Suppressor macrophage treated with lipopolysaccharide for 1 hour (primary cell): ENCODE measurements at places on chromosomes 12 and 14.

DNA sequence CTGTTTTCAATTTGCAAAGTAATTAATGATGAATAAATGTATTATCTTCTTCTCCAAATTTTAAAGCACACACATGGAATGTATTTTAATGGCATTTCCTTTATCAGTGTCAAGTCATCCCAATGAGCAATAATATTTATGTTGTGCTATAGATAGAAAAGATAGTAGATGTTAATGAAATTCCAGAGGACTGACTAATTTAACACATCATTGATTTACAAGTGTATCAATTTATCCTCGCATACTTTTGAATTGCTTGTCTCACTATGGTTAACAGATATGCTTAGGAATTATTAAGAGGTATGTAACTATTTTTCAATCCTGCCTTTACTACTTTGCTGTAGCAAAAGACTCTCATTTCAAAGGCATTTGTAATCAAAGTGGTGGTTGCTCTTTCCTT lies 842.9 kb downstream of the SLC6A15 start:
- no peak for DNase-seq

GRCh38 chr14:41604721-41605531 lies 1.8 kb upstream of the LRFN5 start:
- no peak for DNase-seq

DNA sequence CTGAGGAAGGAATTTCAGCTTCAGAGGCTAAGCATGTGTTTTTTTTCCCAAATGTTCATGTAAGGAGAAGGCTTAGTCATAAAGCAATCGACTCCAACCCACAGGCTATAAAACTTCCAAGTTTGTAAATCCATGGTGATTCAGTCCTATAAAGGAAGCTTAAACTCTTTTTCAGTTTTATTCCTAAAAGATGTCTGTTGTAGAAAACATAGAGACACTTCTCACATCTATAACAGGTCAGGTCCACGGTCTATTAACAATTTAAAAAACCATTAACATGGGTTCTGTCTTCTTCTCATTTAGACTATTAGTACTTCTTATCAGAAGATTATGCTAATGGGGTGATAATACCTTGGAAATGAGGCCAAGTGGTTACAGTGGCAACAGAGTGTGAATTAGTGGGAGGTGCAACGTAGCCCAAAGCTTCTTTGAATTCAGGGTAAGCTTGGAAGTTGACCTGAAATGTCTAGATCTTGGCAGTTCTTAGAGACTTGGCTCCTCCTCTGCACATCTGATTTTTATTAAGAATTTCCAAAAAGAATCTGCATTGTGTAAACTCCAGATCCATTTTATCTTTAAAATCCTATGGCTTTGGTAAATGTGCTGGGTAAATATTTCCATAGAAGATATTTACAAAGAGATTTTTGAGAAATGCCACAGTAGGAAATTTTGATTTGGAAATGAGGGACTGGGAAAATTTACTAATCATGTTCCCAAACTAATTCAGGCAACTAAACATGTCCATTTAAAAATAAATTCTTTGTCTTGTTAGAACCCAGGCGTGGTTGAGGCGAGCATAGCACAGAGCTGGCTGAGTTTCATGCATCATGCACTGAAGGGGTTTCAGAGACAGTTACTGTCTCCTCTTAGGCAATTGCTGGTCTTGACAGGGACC lies 86.4 kb downstream of the EML1 start:
- DNase-seq: no peak

- DNase-seq: no peak
Observed at GRCh38 chr12:106433055-106433454, 75.5 kb downstream of the POLR3B start.

DNA sequence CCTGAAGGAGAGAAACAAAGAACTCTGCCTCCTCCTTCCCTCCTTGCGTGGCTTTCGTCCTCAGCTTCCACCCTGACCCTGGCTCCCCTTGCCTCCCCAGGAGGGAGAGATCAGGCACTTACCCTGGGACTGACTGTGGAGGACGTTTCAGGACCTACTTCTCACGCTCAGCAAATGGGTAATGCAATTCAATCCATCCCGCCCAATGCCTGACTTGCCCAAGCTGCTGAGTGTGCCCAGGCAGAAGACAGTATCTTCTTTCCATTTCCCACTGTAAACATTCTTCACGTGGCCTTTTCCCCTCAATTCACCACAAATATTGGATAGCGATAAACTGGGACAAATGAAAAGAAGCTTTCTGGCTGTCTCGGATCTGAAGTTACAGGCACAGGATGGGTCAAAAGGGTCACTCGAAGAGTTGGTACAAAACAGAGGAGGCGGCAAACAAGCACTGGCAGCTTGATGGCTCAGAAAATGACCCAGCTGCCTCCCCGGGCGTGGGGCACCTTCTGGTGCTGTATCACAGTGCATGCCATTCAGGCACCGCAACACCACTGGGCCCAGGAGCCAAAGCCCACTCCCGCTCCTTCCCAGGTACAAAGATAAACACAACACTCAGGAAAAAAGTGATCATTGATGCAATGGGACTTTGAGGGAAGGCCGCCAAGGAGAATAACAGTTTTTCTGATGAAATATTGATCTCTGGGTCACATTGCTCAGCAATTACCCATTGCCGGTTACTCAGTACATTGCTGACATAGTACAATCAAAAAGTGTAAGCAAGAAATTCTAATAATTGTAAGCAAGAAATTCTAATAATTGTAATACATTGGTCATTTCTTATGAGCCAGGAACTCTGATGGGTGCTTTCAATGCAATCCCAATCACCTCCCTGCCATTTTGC lies 65.8 kb downstream of the TRIM9 start:
- no peak for DNase-seq

GRCh38 chr12:70367258-70368141 lies 1.4 kb downstream of the KCNMB4 start:
- DNase-seq: no peak

- DNase-seq: peak; percentile 18
Observed at GRCh38 chr12:51217133-51217967, 512 bp downstream of the POU6F1 start.

DNA sequence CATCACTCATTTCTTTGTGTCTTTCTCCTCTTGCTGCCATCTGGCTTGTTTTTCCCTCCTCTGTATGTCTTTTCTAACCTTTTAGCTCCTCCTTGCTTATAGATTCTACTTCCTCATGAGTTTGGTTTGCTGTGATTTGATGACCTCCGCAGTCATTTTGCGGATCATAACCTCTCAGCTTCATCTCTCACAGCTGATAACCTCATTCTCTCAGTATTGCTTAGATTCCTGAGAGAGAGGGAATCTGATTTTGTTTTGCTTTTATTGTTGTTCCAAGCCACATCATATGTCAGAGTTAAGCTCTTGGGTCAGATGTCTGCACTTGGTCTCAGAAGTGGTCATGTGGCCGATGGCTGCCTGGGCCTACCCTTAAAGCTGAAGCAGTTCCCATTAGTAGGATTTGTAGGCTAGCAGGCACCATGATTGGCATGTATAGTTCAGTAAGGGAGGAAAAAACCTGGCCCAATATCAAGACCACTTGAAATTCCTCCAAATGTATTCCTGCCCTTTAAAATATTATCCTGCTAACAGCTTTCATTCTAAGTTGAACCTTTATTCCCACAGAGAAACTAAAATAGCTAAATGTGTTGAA lies 13.5 kb downstream of the ZNF664 start:
- no peak for DNase-seq

DNA sequence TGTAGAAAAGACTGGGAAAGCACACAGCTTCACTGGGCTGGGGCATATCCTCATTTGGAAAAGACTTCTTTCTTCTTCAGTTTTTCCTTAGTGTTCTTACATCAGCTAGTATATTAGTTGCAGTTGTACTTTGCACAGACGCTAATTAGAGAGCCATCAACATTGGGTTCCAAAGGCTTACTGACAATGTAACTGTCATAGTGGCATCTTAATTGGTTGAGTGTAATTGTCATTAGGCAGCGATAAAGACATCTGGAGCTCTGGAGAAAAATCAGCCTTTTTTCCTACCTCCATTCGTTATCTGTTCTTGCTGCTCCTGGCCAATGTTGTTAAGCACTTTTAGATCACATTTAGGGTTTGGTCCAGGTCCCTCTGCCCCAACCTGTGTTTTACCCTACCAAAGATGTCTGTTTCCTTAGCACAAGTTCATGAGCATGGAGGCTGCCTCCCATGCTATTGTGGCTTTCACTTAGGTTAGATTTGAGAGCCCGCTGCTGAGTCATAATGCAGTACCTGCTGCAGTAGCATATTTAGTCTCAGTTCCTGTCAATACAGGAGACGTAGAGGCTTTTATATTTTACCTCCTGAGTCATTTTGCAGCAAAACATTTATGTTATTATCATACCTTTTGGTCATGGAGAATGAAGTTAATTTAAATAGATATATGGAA lies 49.2 kb downstream of the FBXW8 start:
- DNase-seq: no peak

DNA sequence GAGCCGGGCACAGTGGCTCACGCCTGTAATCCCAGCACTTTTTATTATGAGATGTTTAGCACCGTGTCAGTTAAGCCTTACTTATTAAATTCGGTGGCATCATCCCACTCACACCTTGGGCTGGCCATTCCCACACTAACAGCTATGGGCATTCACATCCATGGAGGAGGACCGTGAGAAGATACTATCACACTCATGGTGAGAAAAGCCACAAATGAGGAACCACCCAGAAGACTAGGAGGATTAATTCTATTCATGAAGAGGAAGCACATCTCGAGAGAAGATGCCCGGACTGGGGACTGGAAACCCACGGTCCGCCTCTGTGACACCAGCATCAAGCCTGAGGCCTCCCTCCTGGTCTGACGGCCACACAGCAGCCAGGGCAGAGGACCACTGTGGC lies 4.9 kb downstream of the CDC42BPB start:
- DNase-seq: peak; percentile 83

GRCh38 chr12:130017591-130018449 lies 114.0 kb upstream of the TMEM132D start:
- no peak for DNase-seq

- no peak for DNase-seq
Observed at GRCh38 chr12:116039081-116039480, 238.4 kb downstream of the MED13L start.

GRCh38 chr14:100015251-100015655 lies 50.0 kb upstream of the EVL start:
- DNase-seq: peak; percentile 82

DNA sequence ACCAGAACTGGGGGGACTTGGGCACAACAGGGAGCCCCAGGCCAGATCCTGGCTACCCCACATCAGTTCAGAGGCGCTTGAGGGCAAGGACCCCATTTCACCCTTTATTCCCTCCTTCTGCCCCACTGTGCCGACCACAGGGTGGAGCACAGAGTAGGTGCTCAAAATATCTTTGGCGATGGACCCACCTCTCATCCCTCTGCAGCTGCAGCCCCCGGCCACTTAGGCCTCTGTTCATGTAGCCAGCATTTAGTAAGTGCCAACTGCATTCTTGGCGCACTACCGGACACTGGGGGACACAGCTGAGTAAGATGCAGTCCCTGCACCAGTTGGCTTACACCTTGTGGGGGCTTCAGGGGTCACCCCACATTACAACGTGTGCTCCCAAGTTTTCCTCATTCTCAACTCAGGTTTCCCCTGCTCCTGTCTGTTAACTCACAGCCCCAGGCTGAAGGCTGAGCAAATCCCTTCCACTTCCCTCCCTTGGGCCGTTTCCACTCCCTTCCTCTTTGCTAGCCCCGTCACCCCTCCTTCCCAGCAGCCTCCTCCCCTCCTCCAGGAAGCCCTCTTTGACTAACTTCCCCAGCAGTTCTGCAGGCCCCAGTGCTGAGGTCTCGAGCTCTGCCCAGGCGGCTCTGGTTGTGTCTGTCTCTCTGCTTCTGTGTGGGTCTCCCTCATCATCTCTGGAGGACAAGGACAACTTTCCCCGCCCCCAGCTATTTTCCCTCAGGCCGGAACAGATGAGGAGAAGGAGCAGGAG lies 26.5 kb downstream of the KRT80 start:
- DNase-seq: peak; percentile 64

DNA sequence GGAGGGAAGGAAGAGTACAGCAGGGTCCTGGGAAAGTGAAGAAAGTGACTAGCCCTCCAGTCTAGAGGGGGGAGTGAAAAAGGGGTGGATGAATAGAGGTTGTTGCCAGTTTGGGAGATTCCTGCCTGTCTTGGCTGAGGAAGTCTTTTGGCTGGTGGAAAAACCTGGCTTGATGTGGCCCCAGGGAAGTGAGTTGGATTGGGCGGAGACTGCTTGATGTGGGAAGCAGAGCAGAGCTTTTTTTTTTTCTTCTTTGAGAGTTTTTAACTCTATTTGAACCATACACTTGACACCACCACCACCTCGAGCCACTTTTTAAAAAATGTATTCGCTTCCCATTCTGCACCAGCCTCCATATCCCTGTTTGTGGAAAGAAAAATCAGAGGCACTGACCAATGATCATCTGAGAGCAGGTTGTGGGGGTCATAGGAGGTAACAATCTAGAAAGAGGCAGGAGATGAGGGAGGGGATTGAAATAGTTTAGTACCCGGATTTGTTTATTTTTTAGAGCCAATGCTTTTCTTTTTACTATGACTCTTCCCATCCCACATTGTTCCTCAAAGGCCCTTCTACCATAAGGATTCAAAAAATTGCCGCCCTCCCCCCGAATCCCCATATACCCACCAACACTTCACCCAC lies 690 bp upstream of the DTX3 start:
- DNase-seq: no peak

GRCh38 chr12:125989696-125990095 lies 924.5 kb downstream of the AACS start:
- no peak for DNase-seq

- DNase-seq: no peak
Observed at GRCh38 chr12:129614221-129614885, 289.5 kb downstream of the TMEM132D start.
